ENCODE measurements at places on chromosomes 5 and 9.

- DNase-seq = no peak
Observed at GRCh38 chr5:7955476-7955875, 86.5 kb downstream of the MTRR start.

DNA sequence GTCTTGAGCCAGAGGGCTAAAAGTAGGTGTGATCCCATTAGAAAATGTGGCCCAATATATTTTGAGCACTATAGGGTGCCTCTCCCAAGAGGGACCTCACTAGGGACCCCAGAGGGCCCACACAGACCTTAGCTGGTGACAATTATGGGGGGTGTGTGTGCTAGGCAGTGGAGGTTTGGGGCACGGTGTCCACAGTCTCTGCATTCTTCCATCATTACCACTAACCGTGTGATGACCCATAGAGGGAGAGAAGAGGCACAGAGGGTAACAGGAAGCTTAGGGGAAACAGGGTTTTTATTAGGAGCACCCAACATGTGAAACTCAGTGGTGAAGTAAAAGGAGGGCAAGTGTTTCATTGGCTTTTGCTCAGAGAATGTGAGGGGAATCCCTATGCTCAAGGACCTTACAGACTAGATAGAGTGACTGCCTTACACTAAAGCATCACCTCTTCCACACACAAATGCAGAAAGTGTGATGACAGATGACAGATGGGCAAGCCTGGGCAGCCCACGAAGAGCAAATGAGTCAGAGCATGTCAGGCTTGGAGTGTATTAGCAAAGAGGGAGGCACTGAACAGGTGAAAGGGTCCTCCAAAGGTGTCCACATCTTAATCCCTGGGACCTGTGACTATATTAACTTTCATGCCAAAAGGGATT is 2.5 kb upstream of the ACTL7A start:
- no peak for DNase-seq

DNA sequence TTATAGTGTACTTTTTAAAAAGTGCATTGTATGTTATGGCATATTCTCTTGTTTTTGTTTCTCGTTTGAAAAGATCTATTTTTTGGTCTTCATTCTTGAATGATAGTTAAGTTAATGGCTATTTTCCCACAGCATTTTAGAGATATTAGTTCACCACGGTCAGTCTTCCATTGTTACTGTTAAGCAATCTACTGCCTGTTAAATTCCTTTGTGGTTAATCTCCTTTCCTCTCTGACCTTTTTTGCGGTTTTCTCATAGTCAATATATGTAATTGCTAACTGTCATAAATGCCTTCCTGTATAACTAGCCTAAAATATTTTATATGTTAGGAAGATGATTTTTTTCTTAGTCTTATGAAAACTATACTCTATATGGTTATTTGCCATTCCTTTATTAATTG is 250.8 kb upstream of the FBXL7 start:
- no peak for DNase-seq

DNA sequence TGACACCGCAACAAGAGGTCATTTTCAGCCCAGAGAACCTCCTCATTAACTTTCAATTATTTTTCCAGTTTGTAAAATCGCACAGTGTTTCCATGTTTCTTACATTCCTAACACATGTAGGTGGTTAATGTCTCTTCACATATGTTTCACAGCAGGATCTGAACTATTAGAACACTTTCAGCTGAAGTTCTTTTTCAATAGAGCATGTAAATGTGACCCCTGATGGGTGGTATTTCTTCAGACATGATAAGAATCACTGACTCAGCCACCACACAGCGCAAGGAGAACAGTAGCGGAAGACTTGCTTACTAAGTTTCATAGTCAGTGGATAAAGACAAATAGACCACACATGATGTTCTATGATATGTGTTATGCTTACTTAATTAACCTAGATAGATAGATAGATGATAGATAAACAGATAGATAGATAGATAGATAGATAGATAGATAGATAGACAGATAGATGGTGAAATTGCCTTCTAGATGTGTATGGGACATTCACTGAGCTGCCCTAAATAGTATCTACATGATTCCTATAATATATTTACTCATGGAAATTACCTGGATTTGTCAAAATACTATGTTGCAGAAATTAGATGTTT is 1992.1 kb upstream of the NUDT12 start:
- DNase-seq = no peak

DNA sequence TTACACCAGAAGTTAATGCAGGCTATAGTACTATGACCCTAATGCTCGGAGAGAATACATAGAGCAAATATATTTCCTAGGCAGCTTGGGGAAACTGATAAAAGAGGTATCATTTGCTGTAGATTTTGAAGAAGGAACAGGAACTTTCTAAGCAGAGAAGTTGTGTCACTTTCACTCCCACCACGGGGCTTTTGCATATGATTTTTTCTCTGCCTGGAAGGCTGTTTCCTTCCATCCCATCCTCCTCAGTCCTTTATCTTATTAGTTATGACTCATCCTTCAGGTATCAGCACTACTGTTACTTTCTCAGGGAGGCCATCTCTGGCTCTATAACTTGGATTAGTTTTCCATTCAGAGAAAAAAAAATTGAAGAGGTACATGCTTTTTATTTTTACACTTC is 2006.1 kb upstream of the WWC1 start:
- no peak for DNase-seq

DNA sequence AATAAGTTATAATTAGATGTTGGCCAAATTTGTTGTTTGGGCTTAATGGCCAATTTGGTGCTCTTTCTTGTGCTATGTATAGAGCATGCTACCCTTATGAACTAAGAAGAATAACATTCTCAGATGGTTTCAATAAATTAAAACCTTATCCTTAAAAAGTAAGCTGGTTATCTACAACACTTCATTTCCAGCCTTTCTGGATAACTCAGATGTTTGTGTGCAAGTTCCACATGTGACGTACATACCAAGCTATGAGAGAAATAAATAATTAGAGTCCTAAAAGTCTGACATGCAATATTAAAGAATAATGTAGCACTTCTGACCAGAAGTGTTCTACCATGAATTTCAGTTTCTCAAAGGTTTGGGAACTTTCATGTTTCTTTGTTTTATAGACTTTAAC is 11.7 kb downstream of the MTREX start:
- no peak for DNase-seq

DNA sequence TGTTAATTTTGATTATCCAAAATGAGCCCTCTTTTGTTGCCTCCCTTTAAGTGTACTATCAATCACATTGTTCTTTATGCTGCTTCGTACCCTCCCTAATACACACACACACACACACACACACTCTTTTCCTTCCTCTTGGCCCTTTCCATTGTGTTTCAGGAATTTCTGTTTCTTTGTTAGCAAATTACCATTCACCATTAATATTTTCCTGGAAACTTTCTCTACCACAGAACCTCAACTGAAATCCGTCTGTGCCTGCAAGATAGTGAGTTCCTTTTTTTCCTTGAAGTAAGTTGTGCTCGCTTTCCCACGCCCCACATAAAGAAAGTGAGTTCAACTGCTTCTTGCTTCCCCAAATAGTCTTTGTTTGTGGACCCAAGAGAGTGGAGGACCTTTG is 61.8 kb downstream of the SMIM15 start:
- DNase-seq = no peak

DNA sequence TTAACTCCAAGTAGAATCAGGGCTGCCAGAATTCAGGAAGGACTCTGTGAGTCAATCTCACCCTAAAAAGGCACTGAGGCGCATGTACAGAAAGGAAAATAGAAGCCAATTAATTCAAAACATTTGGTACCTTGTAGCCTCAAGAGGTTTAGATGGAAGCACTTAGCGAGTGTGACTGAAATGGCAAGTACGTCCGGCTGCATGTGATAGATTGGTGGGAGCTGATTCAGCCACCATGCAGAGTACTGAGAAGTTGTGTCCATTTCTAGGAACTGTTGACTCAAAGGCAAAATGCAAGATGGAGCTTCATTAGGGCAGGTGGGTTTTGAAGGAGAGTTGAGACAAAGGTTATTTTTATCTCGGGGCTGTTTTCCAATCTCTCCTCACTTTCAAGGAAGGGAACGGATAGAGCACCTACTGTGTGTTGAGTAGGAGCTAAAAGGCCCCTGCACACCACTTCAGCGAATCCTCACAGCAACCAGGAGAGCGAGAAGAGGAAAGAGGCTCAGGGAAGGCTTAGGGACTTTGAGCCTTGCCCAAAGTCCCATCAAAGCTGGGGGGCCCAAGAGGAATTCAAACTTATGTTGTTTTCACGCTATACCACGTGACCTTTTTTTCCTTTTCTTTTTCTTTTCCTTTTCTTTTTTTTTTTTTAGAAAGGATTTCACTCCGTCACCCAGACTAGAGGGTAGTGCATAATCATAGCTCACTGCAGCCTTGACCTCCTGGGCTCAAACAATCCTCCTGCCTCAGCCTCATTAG is 34.6 kb upstream of the CPEB4 start:
- no peak for DNase-seq

GRCh38 chr9:3455717-3456116 is 70.1 kb downstream of the RFX3 start:
- DNase-seq = no peak

- no peak for DNase-seq
Observed at GRCh38 chr5:172502410-172502809, 48.1 kb upstream of the SH3PXD2B start.

DNA sequence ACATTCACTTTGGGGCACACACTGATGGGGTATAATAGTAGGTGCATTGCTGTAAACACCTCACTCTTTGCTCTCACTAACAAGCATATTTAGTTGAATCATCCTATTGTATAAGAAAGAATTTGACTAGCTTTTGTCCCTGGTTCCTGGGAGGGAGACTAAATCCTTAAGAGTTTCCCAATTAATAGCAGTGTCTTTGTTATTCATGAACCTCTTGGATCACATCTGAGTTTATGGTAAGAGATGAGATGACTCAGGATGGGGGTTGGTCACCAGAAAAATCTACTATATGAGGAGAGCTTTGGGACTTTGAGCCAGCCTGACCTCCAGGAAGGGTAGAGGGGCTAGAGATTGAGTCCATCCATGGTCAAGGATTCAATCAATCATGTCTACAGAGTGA is 56.8 kb downstream of the PUM3 start:
- DNase-seq = no peak

DNA sequence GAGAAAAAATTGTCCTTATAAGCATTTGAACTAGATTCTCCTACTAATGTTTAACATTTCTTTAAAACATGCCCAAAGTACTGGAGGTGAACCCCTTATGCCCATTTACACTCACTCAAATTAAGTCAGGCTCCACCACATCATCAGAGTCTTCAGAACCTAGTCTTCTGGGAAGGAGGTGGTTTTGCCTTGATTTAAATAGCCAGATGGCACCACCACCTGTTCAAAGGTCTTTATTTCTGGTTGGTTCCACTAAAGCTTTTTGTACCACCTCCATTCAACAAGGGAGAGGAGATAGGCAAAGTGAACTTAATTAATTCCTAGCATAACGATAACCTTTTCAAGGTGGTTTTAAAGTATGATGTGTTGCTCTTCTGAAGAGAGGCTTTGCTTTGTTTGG is 189.5 kb downstream of the SLF1 start:
- DNase-seq = no peak

DNA sequence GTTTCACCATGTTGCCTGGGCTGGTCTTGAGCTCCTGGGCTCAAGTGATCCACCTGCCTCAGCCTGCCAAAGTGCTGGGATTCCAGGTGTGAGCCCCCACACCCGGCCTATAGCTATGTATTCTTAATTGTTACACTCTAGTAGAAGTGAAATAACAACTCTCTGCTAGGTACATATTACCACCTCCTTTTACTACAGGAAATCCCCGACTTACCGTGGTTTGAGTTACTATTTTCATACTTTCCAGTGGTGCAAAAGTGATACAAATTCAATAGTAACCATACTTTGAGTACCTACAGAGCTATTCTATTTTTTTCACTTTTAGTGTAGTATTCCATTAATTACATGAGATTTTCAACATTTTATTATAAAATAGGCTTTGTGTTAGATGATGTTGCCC is 719 bp downstream of the ARL14EPL start:
- DNase-seq = no peak

DNA sequence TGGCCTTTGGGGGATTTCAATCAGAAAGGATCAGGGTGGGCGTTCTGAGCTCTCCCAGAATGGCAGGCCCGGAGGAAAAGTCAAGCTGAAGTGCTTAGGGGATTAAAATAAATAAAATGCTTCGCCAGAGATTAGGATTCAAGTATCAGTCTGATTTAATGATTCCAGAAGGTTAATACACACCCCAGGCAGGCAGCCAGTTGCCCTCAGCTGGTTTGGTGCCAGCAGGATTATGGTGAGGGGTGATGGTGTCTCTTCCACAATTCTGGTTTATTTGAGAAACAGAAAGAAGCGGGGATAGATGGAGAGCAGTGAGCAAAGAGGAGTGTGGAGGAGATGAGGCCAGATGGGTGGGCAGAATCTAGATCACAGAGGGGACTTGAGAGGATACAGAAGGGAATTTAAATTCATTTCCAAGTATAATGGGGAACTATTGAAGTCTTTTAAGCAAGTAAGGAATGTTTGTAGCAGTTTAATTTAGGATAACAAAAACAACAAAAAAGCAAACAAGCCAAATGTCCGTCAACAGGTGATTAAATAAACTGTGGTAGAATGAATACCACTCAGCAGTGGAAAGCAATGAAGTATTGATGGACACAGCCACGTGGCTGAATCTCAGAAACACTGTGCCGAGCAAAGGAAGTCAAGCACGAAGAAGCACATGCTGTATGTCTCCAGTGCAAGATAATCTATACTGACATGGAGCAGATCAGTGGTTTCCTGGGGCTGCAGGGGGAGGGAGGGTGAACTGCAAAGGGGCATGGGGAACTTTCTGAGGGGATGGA is 297.7 kb downstream of the MSX2 start:
- DNase-seq = no peak

GRCh38 chr9:87086221-87086818 is 139.0 kb upstream of the GAS1 start:
- no peak for DNase-seq

GRCh38 chr5:675111-675870 is 17.9 kb downstream of the TPPP start:
- no peak for DNase-seq

DNA sequence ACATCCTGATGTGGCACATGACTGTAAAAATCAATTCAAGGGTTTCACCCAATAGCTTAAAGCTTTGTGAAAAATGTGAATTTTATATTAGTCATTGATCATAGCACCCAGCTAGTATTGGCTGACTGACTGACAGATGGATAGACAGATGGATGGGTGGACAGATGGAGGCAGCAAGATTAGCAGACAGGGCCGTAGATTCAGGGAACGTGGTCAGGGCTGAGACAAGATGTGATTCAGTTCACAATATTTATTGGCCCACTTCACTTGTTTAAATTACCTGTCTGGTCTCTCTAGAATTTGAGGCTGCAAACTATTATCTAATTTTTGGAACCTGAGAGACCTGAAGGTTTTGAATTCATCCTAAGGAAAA is 12.0 kb upstream of the PCSK5 start:
- no peak for DNase-seq
